ENCODE measurements at places on chromosomes 7 and 10.
A peak's percentile ranks its signal among the peaks of the same experiment; 100 is the strongest.

GRCh38 chr10:4174197-4174596 is 389.2 kb upstream of the KLF6 start:
- DNase-seq = peak; percentile 23

DNA sequence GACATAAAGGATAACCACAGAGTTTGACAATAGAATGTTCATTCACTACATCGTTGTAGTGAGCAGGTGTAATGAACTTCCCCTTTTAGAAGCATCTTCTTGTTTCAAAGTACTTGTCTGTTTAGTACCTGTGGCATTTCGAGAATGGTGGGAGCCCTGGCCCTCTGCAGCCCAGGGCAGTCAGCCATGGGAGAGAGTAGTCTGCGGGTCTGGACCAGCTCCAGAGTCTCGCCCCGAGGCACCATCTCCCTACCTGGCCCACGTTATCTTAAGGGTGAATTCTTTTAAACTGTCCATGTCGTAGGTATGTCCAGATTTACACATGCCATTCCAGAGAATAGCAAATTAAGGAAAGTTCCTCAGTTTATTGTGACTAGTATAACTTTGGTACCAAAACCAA is 99.7 kb downstream of the BMPR1A start:
- DNase-seq = no peak

DNA sequence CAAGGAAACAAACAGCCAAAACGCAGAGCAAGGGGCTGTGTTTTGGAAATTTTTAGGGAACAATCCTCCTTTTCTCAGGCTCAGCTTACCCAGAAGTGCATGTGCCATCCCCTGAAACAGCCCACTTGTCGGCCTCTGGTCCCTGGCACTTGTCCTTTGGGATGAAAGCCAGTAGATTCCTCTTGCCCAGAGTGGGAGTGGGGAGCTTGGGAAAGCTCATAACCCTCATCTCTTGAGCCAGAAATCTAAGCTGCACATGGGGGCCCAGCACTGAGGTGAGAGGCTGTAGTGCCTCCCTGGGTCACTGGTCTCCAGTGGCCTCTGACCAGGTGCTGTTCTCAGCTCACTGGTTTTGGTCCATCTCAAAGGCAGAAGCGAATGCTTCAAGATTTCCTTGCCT is 150.3 kb downstream of the RNF216 start:
- no peak for DNase-seq

- DNase-seq = peak; percentile 99
Measured at GRCh38 chr10:4246881-4247358, 461.9 kb upstream of the KLF6 start.

- DNase-seq = no peak
Measured at GRCh38 chr7:112097524-112097923, 108.7 kb downstream of the DOCK4 start.

GRCh38 chr10:31393844-31394243 is 74.8 kb downstream of the ZEB1 start:
- DNase-seq = no peak

DNA sequence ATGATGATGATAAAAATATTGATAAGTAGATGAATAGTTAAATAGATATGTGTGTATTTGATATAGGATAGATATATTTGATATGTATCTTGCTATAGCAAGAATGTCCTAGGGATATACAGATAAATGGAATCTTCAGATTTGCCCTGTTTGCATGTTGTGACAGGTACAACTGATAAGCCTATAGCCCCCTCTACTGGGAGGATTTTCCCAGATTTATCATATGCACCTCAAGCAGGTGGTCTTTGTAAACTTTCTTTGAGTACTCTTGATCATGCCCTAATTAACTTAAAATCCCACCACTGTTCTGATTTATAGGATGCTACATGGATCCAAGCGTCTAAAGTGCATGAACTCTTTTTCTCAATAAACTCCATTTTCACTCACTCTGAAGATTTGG is 1050.7 kb downstream of the SORCS3 start:
- DNase-seq = no peak

GRCh38 chr10:44383749-44384600 is 922 bp downstream of the CXCL12 start:
- DNase-seq = peak; percentile 26

DNA sequence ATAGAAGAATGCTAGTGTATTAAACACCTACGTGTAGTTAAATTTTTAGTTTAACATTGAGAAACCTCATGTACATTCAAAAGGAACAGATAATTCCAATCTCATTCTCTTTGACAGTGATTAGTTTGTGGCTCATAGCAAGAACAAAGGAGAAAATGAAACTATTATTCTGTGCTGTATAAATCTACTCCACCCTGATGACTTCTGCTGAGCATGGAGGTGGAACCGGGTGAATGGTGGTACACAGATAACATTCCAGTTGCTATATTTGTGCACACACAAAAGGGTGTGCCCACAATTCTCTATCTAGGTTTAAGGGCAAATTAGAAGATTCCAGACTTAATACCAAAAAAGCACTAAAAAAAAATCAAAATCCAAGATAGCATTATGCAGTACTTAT is 17.0 kb upstream of the RALA start:
- DNase-seq = no peak

DNA sequence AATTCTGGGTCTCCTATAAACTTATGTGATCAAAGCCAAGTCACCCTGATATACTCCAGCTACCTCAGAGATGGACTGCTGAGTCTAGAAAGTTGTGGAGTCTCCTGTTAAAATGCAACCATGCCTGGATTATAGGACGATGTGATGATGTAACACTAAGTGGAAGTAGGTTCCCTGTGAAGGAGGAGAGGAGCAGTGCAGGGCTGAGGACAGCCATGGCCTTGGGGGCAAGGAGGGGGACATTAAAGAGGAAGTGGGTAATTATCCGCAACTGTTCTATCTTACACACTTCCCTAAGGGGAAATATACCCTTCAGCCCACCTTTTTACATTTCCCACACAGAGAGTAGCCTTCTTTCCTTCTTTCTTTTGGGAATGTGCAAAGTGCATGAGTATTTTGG is 63.8 kb downstream of the MTPN start:
- DNase-seq = no peak

- DNase-seq = peak; percentile 10
Measured at GRCh38 chr10:61000769-61001730, 57.1 kb upstream of the RHOBTB1 start.

GRCh38 chr7:28682801-28683200 is 270.5 kb downstream of the CREB5 start:
- DNase-seq = no peak

DNA sequence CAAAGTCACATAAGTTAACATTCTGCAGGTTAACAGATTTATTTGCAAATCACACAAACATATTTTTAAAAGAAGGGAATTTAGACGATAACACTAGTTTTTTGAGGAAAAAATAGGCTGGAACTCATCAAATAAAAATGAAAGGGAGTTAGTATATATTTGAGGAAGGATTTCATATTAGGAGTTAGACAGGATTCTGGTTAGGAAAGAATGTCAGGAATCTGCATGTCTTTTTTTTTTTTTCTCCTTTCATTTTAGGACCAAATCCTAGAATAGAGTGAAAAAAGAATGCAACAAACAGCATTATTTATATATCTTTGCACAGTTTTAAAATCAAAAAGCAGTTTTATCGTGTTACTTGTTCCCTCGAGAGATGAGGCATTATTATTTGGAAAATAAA is 8.9 kb upstream of the TRDMT1 start:
- DNase-seq = no peak

DNA sequence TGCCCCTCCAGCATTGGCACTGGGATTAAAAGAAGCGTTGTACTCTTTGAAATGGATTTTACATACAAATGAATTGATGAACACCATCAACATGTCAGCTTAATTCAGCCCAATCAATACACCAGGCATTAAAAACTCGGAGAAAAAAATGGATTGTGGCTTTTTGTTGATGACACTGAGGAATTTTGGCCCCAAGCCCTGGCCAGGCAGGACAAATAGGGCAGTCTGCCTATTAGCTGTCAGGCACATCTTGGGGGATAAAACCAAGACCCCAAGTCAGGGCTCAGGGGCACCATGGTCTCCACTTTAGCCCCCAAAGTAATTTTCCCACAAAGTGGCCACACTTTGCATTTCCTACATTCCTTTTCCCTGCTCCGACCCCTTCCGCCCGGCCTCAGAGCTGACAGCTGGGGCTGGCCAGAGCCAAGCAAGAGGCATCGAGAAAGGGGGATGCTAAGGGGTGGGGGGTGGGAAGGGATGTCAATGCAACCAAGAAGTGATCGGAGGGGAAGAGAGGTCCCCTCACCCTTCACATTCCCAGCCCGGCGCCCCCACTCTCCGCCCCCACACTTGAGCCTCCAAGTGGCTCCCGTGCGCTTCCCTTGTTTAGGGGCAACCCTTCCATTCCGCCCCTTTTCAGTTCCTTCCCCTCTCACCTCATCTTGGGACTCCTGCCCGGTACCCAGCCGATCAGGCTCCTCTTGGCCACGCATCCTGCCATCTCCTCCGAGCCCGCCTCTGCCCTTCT is 711 bp downstream of the HIP1 start:
- no peak for DNase-seq

DNA sequence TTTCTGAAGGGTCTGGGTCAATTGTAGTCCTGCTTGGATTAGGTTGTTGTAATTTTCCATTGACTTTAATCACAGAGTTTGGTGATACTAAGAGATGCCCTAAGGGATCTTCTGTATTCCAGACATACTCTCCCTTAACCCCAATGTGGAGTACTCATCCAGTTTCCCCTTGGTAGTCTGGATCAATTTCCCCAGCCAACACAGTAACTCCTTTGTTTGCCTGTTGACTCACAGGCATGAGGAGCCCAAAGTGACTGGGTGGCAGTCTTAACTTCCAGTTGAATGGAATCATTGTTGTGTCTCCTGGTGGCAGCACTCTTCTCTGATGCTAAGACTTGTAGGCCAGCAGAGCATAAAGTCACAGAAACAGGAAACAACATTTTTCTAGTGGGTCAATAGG is 41.5 kb upstream of the PIK3CG start:
- DNase-seq = no peak

DNA sequence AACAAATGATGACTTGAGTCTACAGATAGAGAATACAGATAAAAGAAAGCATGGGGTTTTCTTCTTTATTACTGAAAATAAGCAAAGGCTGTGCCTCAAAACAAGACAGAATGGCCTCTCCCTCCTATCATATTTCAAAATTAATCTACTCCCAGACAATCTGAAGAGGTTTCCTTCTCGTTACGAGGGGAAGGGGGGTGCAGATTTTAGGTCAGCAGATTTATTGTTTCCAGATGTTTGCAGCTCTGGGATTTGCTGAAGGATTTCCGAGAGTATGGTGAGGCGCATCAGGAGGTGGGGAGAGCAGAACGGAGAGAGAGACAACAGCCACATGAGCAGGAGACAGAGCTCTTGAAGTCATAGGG is 89.8 kb downstream of the KIAA1549 start:
- peak; percentile 70 for DNase-seq
